NCI-H1105 (cell line): ENCODE measurements at places on chromosomes 3 and 15.

DNA sequence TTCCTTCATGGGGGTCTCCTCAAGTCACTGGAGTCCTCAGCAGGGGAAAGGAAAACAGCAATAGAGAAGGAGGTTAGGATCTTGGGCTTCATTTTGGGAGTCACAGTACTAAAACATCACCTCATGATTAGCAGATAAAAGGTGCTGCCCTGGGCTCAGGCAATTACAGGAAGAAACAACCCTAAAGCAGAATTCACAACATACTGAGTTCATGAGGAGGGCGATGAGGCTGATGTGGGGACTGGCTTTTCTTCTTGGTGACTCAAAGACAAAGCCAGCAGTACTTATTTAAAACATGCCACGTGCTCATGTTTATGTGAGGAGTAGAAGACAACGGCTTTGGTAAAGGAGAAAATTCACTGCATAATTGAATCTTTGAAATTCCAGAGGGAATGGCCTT is 822.3 kb upstream of the CFAP20DC start:
- no peak for DNase-seq

DNA sequence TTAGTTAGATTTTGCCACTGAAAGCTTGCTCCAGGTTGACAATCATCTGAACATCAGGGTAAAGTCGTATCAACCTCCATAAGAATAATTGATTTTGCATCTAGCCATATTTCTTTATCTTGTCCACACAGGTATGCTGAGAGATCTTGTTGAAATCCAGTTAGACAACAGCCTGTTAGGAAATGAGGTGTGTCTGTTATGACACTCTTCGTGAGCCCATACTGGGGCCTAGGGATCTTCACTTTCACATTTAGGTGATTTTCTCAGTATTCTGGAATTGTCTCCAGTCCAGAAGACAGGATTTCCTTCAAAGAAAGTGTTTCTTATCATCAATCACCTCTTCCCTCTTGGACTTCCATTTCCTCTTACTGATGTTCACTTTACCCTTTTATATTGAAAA is 18.1 kb downstream of the DNAJB11 start:
- no peak for DNase-seq

GRCh38 chr15:77296773-77297337 is 123.0 kb downstream of the PEAK1 start:
- DNase-seq: no peak

GRCh38 chr3:119428538-119428937 is 34.9 kb downstream of the TMEM39A start:
- no peak for DNase-seq
